ENCODE measurements at places on chromosomes 16 and 17. TPM values are rescaled to one million over a fixed set of nuclear protein-coding genes. Genes with fewer than 3 reads are reported as not detected.

The GRAPL gene
- total RNA-seq = not detected

The PDILT gene
- not detected for total RNA-seq

The CCL16 gene
- total RNA-seq = not detected

The SLFN12L gene
- total RNA-seq = not detected

The CMIP gene
- 15.5 TPM for total RNA-seq

The TBC1D3 gene
- not detected for total RNA-seq

The NOB1 gene
- 23.2 TPM for total RNA-seq

The PRSS53 gene
- 0.88 TPM for total RNA-seq

The MSLN gene
- not detected for total RNA-seq

The INCA1 gene
- 0.22 TPM for total RNA-seq

The HSDL1 gene
- 15.7 TPM for total RNA-seq

The KRT40 gene
- 0.14 TPM for total RNA-seq

The CACNG5 gene
- total RNA-seq = not detected

The UTS2R gene
- total RNA-seq = not detected

The CNP gene
- total RNA-seq = 59.5 TPM

The CACNG1 gene
- not detected for total RNA-seq

The ADAMTS18 gene
- total RNA-seq = 0.22 TPM

The RBFOX1 gene
- total RNA-seq = not detected

The APOBR gene
- total RNA-seq = not detected

The SLC13A2 gene
- total RNA-seq = not detected

The IRX6 gene
- not detected for total RNA-seq

The CCL17 gene
- total RNA-seq = not detected

The SDR42E1 gene
- 0.22 TPM for total RNA-seq

The DUS2 gene
- 11.4 TPM for total RNA-seq

The SUMO2 gene
- 66.3 TPM for total RNA-seq

The FOXL1 gene
- total RNA-seq = 1.1 TPM

The HSD11B2 gene
- under 0.01 TPM for total RNA-seq

The GPRC5B gene
- total RNA-seq = 11.2 TPM

The KCNJ2 gene
- total RNA-seq = 2.9 TPM

The CD79B gene
- not detected for total RNA-seq

The AGRP gene
- not detected for total RNA-seq

The ANKRD13B gene
- 3.4 TPM for total RNA-seq

The CHST6 gene
- total RNA-seq = under 0.01 TPM

The EFCAB5 gene
- total RNA-seq = 0.22 TPM

The PITPNM3 gene
- total RNA-seq = 0.43 TPM

The NUDT21 gene
- 67.6 TPM for total RNA-seq

The CACNG4 gene
- not detected for total RNA-seq

The ZFPM1 gene
- 4.4 TPM for total RNA-seq

The CDRT15L2 gene
- not detected for total RNA-seq

The CRHR1 gene
- total RNA-seq = not detected

The TBC1D3L gene
- 3.1 TPM for total RNA-seq

The GPR142 gene
- total RNA-seq = not detected

The GLTPD2 gene
- not detected for total RNA-seq
